ENCODE measurements at places on chromosomes 7 and 10.

DNA sequence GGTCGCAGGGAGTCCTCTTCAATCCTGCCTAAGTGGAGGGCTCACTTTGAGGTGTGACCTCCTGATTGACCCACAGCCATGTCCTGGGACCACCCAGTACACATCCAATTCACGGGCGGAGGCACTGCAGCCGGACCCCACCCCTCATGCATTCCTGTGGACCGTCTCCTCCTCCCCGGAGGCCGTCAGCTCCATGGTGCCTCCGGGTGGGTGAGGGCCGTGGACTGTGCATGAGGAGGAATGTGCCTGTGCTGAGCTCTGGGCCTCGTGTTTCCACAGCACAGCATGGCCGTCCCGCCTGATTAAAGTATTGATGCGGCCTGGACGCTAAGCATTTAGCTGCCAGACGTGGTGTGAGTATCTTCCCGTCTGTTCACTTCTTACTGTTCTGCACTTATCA, 52.8 kb downstream of the CFAP46 start:
- no peak for DNase-seq

GRCh38 chr10:115525141-115525540, 432.0 kb downstream of the ATRNL1 start:
- no peak for DNase-seq

GRCh38 chr10:119737039-119737663, 11.3 kb downstream of the INPP5F start:
- no peak for DNase-seq

DNA sequence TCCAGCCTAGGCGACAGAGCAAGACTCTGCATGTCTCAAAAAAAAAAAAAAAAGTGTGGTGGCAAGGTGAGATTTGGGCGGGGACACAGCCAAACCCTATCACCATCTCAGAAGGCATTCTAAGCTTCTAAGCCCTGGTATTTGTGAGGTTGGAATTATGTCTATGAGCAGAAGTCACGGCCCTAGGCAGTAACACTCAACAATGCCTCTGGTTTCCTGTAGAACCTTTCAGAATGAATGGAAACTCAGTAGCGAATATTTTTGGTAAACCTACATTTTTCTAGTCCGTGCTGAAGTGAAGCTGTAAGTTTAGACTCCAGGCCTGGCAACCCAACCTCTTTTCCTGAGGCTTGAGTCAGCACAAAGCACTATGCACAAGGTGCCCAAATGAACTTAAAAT, 88.3 kb downstream of the FAM107B start:
- DNase-seq = no peak

GRCh38 chr10:124296813-124297788, 121.6 kb downstream of the OAT start:
- no peak for DNase-seq

- DNase-seq = no peak
Measured at GRCh38 chr7:115178835-115179234, 256.9 kb downstream of the MDFIC start.

DNA sequence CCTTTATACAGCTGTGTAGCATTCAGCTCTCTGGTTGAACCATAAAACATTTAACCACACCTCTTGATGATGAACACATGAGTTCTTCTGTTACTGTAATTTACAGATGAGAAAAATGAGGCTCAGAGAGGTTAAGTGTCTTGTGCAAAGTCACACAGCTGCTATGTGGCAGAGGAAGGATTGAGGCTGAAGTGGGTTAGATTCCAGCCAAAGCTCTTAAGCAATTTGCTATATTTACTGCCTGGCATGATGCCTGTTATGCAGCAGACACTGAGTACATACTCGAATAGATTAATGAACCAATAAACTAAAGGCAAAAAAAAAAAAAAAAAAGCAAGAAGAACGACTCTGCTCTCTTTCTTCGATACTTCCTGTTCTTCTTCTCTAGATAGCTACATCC, 35.7 kb downstream of the GFRA1 start:
- no peak for DNase-seq

GRCh38 chr7:141463986-141464385, 87.2 kb upstream of the AGK start:
- no peak for DNase-seq

DNA sequence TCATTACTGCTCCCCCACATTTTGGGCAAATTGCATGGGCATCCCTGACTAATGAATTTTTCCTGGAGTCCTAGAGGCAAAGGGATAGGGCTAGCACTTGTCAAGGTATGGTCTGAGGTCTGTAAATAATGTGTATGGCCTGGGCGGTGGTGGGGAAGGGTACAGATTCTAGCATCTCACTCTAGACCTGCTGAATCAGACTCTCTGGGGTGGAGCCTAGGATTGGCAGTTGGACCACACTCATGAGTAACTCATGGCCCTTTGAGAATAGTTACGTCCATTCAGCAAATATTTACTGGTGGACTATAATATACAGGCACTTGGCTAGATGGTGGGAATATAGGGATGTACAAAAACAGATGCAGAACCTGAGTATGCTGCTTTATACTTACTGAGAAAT, 118.0 kb downstream of the CELF2 start:
- DNase-seq = no peak

GRCh38 chr7:27143950-27144780, 684 bp upstream of the HOXA5 start:
- DNase-seq = no peak

DNA sequence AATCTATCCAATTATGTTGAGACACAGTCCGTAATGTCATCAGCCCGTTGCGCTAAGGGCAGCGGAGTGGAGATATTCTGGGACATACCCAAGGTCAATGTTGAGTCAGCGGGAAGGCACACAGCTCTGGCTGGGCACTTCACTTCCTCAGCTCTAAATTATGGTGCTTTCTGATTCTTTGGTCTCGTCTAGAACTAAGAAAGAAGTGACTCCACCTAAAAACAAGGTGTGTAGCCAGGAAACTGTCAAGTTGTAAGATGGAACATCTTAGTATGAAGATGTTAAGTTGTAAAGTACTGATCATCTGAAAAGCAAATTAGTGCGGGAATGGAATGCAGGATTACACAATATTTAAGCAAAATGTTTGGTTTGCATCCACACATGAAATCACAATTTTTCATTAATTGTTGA, 43.1 kb downstream of the BAIAP2L1 start:
- DNase-seq = no peak

GRCh38 chr10:68428396-68429104, 21.5 kb upstream of the RUFY2 start:
- DNase-seq = no peak

- no peak for DNase-seq
Measured at GRCh38 chr7:40923626-40924025, 779.3 kb downstream of the INHBA start.

- no peak for DNase-seq
Measured at GRCh38 chr7:447523-447922, 72.1 kb downstream of the PDGFA start.

- DNase-seq = no peak
Measured at GRCh38 chr7:23237000-23237399, 9.6 kb upstream of the GPNMB start.

DNA sequence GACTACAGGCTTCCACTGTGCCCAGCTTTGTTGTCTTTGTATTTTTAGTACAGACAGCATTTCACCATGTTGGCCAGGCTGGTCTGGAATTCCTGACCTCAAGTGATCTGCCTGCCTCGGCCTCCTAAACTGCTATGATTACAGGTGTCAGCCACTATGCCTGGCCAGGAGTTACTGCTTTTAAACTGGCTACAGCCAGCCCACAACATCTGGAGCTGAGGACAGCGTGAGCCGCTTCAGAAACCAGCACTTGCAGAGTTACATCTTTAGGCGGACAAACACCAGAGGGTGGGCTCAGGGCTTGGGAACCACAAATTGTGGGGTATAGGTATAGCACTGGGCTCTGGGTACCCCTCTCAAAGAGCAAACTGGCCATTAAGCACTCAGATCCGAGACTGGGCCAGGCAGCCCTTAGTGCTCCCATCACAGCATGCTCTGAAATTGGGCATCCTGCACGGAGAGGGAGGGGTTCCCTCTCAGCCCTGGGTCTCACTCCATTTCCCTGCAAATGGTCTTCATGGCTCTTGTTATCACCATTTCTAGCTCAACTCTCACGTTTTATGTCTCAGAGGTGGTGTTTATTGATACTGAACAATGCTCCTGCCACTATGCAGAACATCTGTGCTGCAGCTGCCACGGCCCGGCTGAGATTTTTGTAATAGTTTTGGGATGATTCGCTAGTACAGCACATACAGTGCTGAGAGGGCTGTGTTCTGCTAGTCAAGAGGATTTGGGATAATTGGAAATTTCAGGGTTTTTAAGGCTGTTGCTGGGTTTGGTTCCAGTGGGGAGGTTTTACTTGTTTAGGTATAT, 146.4 kb upstream of the LYZL2 start:
- DNase-seq = no peak

DNA sequence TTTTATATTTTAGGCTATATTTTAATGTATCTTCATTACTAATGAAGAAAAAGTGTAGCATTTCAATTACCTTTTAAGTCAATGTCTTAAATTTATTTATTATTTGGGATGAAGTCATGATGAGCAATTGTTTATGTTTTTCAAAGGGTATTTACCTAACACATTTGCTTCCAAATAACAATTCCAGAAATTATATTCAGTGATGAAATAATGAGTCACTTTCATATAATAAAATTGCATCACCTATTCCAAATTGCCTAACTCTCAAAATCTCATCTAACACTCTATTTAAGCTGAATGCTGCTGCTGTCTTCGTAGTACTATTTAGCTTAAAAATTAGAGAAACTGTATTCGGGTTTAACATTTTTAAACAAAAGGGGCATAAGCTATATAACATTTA, 97.7 kb downstream of the PRKG1 start:
- no peak for DNase-seq

DNA sequence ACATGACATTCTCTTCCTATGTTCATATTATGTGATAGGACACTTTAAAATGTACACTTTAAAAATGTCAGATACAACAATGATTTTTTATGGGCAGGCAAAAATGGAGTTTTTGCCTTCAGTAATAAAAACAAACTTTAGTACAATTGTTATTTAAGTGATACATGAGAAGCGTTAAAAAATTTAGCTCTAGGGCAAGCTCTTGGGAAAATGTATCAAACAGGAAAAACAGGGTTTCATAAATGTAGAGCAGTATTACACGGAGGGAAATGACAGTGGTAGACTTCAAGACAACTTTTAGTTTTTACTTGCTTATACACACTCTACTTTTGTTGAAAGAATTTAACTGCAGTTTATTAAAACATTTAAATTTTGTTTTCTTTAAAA, 1.5 kb downstream of the FHIP2A start:
- DNase-seq = no peak

DNA sequence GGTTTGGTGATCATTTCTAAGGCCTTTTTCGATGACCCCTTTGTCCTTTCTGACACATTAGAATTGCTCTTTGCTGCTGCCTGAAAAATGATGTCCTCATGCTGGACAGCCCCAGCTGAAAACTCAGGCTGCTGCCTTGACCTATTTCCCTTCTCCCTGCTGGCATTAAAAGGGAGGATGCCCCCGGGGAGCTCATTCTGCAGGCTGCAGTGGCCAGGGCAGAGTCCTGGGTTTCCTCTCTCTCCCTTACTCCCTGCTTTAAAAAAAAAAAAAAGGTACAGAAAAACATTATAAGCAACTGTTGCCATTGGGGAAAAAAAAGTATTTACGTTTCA, 35.4 kb downstream of the LRRC4 start:
- DNase-seq = no peak

GRCh38 chr10:43223056-43223455, 43.8 kb downstream of the RASGEF1A start:
- DNase-seq = no peak

GRCh38 chr10:70898687-70899086, 10.3 kb upstream of the PCBD1 start:
- no peak for DNase-seq

DNA sequence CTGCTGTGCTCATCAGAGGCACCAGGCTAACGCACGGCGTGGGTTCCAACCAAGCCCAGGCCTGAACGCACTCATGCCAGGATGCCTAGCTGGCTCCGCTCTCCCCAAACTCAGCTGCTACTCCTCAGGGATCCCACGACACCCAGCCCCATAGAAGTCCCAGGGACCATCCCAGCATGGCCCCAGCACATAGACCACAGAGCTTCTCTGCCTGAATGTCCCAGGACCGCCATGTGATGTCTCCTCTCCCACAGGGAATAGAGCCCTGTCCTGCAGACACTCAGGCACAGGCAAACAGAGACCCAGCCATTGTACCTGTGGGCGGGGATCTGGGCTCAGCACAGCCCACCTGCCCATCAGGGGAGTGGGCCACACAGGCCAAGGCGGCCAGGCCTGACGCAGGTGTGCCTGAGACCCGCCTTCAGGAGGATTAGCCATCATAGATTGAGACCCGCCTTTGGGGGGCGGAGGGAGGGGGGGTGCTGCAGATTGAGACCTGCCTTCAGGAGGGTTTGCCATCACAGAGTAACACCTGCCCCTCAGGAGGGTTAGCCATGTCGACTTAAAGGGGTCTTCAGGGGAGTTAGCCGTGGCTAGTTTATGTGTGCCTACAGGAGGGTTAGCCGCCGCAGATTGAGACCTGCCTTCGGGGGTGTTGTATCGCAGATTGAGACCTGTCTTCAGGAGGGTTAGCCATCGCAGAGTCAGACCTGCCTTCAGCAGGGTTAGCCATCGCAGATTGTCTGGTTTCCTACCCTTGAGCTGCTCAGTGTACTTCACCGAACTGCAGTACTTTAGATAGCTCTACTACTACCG, 29.0 kb downstream of the RASGEF1A start:
- peak; percentile 2 for DNase-seq
